ENCODE measurements at places on chromosomes 4 and X.

- no peaks in the 10 kb centered on the region for H3K4me1 ChIP-seq
- H3K27me3 ChIP-seq, result no peaks in the 10 kb centered on the region
- no peak overlapping the region for H3K4me3 ChIP-seq
Measured at GRCh38 chrX:9055354-9055753, 21.4 kb upstream of the FAM9B start.

GRCh38 chr4:77734928-77735327 lies 84.2 kb downstream of the CNOT6L start:
- H3K27me3 ChIP-seq, result no peaks in the 10 kb centered on the region
- H3K36me3 ChIP-seq, result no peaks in the 10 kb centered on the region
- no peaks in the 10 kb centered on the region for H3K4me1 ChIP-seq
- no peak overlapping the region for H3K4me3 ChIP-seq
- no peak overlapping the region for H3K27ac ChIP-seq

GRCh38 chr4:128862608-128863311 lies 53.3 kb downstream of the JADE1 start:
- DNase-seq, result no peak
- H3K36me3 ChIP-seq, result no peaks in the 10 kb centered on the region
- no peaks in the 10 kb centered on the region for H3K27me3 ChIP-seq
- H3K4me3 ChIP-seq, result no peak overlapping the region

GRCh38 chr4:137961051-137961438 lies 281.1 kb downstream of the SLC7A11 start:
- no peak for DNase-seq
- H3K4me3 ChIP-seq, result no peak overlapping the region
- no peaks in the 10 kb centered on the region for H3K27me3 ChIP-seq
- H3K27ac ChIP-seq, result no peak overlapping the region
- H3K36me3 ChIP-seq, result no peaks in the 10 kb centered on the region

DNA sequence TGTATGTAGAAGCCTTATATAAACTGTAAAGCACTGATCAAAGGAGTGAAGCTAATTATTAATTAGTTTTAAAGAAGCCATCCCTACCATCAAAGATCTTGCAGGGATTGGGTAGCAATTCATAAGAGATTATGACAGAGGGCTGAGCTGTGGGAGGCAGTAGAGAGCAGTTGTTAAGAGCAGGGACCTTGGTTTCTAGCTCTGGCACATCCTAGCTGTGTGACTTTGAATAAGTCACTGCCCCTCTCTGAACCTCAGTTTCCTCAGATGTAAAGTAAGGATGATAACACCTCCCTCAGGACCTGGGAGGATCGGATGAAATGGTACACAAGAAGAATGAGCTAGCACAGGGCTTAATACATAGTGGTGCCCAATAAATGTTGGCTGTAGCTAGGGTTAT lies 45.4 kb downstream of the APLN start:
- H3K27me3 ChIP-seq, result no peaks in the 10 kb centered on the region
- no peak overlapping the region for H3K4me3 ChIP-seq
- no peaks in the 10 kb centered on the region for H3K4me1 ChIP-seq

- H3K27ac ChIP-seq, result no peak overlapping the region
- H3K4me1 ChIP-seq, result no peaks in the 10 kb centered on the region
- H3K4me3 ChIP-seq, result no peak overlapping the region
- no peaks in the 10 kb centered on the region for H3K27me3 ChIP-seq
- no peaks in the 10 kb centered on the region for H3K36me3 ChIP-seq
Measured at GRCh38 chrX:65502618-65503017, 32.0 kb downstream of the LAS1L start.

- H3K27ac ChIP-seq, result no peak overlapping the region
- DNase-seq, result no peak
- no peaks in the 10 kb centered on the region for H3K27me3 ChIP-seq
- no peak overlapping the region for H3K4me3 ChIP-seq
Measured at GRCh38 chrX:91039777-91040176, 394.9 kb upstream of the PABPC5 start.

DNA sequence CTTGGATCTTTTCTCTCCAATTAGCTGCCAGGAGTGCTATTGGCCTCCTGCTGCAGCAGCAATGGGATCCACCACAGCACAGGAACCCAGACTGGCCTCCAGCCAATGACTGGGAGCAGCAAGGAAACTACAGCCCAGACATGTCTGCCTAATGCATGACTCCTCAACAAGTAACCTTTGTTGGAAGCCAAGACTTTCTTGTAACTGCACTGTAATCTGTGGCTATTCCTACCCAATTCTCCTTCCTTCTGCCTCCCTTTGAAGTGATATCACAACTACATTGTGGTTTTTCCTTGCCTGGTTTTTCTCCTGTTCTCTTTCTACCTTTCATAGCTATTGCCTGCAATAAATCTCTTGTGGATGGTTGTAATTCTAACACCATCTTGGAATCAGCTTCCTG lies 39.8 kb downstream of the SNCA start:
- H3K36me3 ChIP-seq, result no peaks in the 10 kb centered on the region
- H3K4me1 ChIP-seq, result no peaks in the 10 kb centered on the region
- no peak overlapping the region for H3K27ac ChIP-seq
- DNase-seq, result peak; percentile 31
- no peaks in the 10 kb centered on the region for H3K27me3 ChIP-seq

DNA sequence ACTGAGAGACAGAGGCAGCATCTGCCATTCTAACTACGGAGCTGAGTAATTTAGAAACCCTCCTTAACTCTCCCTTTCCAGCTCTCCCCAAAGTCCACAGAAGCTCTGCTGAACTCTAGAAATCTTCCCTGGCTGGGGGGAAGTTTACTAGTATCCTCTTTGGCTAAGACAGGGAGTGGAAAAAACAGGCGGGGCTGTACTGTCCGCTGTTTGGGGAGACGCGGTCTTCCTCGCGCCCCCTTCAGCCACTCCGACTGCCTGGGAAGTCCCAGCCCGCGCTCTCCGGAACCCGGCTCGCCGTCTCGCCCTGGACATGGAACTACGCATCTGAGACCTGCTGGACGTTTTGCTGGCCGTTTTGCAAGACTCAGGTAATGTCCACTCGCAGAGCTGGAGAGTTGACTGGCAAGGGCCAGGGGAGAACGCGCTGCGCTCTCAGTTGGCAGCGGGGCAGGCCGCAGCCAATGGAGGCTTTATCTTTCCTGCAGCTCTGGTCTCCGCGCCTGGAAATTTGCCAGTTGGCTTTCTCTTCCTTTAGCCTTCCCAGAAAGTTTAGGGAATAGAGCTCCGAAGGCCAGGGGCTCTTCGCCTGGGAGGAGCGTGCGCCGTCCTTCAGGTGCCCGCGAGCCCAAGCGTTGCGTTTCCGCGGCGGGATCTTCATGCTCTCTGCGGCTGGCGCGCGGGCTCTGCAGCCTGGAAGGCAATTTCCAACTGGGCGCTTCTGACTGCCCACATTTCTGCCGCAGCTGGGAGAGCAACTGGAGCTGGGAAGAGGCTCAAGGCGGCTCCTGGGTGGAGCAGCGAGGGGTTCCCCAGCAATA lies 892 bp downstream of the IL1RAPL2 start:
- H3K27ac ChIP-seq, result no peak overlapping the region
- H3K4me3 ChIP-seq, result peak overlapping the region; percentile 44
- no peaks in the 10 kb centered on the region for H3K4me1 ChIP-seq
- peak; percentile 51 for DNase-seq

- no peak for DNase-seq
- H3K4me3 ChIP-seq, result no peak overlapping the region
- no peaks in the 10 kb centered on the region for H3K36me3 ChIP-seq
- H3K27ac ChIP-seq, result no peak overlapping the region
Measured at GRCh38 chr4:55980725-55981124, 32.0 kb downstream of the CEP135 start.

DNA sequence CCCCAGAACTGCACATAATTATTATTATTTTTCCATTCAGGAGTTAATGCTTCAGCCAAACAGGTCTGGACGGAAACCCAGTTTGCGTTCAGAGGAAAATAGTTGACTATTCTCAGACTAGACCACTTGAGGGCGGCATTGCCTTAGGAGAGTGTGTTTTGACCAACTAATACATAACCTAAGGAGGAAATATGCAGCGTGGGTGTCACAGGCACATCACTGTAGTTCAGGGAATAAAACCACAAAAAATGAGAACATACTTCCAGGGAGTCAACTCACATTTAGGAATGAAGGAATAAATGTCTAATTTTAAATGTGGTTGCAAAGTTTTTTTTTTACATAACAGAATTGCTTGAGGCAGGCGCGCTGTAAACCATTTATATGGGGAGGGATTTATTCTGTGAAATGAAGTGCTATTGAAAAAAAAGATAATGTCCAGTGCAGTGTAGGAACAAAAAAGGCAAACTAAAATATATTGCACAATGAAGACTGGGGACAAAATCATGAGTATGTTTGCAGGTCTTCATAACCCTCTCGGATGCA lies 93.3 kb downstream of the SYNPO2 start:
- H3K4me3 ChIP-seq, result no peak overlapping the region
- no peak overlapping the region for H3K27ac ChIP-seq
- no peaks in the 10 kb centered on the region for H3K4me1 ChIP-seq
- H3K36me3 ChIP-seq, result no peaks in the 10 kb centered on the region

DNA sequence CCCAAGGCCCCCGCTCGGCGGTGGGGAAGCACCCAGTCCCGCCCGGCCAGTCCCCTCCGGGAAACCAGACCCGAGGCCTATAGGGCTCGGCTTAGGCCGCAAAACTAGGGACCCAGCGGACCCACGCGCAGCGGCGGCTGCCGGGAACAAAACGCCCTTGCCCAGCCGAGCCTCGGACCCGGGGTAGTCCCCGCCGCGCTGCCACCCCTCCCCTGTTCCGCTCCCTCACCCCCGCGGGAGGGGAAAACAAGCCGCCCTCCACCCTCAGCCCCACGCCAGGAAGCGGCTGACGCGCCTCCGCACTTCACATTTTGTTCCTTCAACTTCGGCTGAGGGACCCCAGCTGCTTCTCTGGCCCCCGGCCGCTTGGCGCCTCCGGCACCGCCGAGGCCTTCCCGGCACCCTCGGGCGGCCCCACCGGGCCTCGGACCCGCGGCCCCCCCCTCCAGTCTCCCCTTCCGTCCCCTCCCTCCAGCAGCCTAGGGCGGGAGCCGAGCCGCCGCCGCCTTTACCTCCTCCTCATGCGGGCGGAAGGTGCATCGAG lies 694 bp downstream of the PDS5A start:
- peak; percentile 69 for DNase-seq
- H3K36me3 ChIP-seq, result no peaks in the 10 kb centered on the region
- peaks cover 39% of the 10 kb centered on the region for H3K4me1 ChIP-seq
- peak overlapping the region; percentile 90 for H3K4me3 ChIP-seq
- peak overlapping the region; percentile 80 for H3K27ac ChIP-seq

DNA sequence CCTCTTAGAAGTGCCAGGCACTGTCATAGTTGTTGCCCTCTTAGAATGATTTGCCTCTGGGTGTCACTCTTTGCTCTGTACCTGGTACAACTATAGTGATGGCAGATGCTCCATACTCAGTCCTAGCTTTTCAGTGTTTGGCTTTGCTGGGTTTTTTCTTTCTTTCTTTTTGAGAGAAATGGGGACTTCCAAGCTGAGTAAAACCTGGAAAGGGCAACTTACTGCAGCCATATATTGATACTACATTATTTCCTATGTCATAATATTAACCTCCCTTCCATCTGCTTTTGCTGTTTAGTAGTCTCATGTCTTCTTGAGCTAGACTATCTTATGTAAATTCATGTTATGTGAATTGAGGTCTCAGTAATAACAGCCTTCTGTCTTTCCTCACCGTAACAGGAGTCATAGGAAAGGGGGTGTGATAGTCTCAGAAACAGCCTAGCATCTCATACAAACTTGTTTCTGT lies 49.0 kb downstream of the NIPAL1 start:
- no peaks in the 10 kb centered on the region for H3K27me3 ChIP-seq
- no peak overlapping the region for H3K4me3 ChIP-seq
- H3K36me3 ChIP-seq, result no peaks in the 10 kb centered on the region
- H3K4me1 ChIP-seq, result no peaks in the 10 kb centered on the region

DNA sequence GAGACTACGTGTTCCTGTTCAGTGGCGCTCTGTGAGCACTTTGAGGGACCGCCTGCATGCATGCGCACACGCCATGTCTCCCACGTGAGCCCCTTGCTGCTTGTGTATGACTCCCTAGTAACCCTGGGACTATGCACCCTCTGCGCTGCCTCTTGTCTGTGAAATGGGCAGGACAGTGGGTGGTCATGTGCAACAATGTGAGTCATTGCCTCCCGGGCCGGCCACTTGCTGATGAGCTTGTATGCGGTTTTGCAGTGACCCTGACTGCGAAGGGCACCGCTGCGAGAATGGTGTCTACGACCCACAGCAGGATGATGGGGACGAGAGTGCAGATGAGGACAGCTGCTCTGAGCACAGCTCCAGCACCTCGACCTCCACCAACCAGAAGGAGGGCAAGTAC lies 61.4 kb downstream of the TNIP2 start:
- H3K36me3 ChIP-seq, result no peaks in the 10 kb centered on the region
- no peak overlapping the region for H3K4me3 ChIP-seq
- no peak for DNase-seq

GRCh38 chr4:170229006-170229405 lies 139.2 kb upstream of the AADAT start:
- H3K27me3 ChIP-seq, result no peaks in the 10 kb centered on the region
- no peaks in the 10 kb centered on the region for H3K4me1 ChIP-seq
- no peak overlapping the region for H3K4me3 ChIP-seq
- DNase-seq, result no peak

- no peaks in the 10 kb centered on the region for H3K36me3 ChIP-seq
- no peaks in the 10 kb centered on the region for H3K4me1 ChIP-seq
- DNase-seq, result no peak
- peaks cover under 1% of the 10 kb centered on the region for H3K27me3 ChIP-seq
- no peak overlapping the region for H3K4me3 ChIP-seq
- peak overlapping the region; percentile 12 for H3K27ac ChIP-seq
Measured at GRCh38 chrX:45524296-45524695, 323.6 kb upstream of the DIPK2B start.

- DNase-seq, result no peak
- H3K27ac ChIP-seq, result peak overlapping the region; percentile 14
- H3K36me3 ChIP-seq, result no peaks in the 10 kb centered on the region
- no peak overlapping the region for H3K4me3 ChIP-seq
- peaks cover 21% of the 10 kb centered on the region for H3K4me1 ChIP-seq
- H3K27me3 ChIP-seq, result no peaks in the 10 kb centered on the region
Measured at GRCh38 chrX:130714135-130714534, 188.9 kb downstream of the ENOX2 start.

GRCh38 chrX:101370888-101371504 lies 15.0 kb downstream of the BTK start:
- no peak overlapping the region for H3K4me3 ChIP-seq
- no peaks in the 10 kb centered on the region for H3K36me3 ChIP-seq
- no peaks in the 10 kb centered on the region for H3K4me1 ChIP-seq
- no peak overlapping the region for H3K27ac ChIP-seq
- DNase-seq, result no peak

GRCh38 chr4:5822619-5823018 lies 70.3 kb downstream of the CRMP1 start:
- H3K4me1 ChIP-seq, result no peaks in the 10 kb centered on the region
- no peaks in the 10 kb centered on the region for H3K36me3 ChIP-seq
- no peak overlapping the region for H3K4me3 ChIP-seq
- no peak overlapping the region for H3K27ac ChIP-seq
- DNase-seq, result no peak

- no peaks in the 10 kb centered on the region for H3K27me3 ChIP-seq
- DNase-seq, result no peak
- H3K4me1 ChIP-seq, result no peaks in the 10 kb centered on the region
- no peak overlapping the region for H3K27ac ChIP-seq
- no peaks in the 10 kb centered on the region for H3K36me3 ChIP-seq
Measured at GRCh38 chr4:95319169-95319568, 229.6 kb downstream of the UNC5C start.
